ENCODE measurements at places on chromosomes 7 and 10.

DNA sequence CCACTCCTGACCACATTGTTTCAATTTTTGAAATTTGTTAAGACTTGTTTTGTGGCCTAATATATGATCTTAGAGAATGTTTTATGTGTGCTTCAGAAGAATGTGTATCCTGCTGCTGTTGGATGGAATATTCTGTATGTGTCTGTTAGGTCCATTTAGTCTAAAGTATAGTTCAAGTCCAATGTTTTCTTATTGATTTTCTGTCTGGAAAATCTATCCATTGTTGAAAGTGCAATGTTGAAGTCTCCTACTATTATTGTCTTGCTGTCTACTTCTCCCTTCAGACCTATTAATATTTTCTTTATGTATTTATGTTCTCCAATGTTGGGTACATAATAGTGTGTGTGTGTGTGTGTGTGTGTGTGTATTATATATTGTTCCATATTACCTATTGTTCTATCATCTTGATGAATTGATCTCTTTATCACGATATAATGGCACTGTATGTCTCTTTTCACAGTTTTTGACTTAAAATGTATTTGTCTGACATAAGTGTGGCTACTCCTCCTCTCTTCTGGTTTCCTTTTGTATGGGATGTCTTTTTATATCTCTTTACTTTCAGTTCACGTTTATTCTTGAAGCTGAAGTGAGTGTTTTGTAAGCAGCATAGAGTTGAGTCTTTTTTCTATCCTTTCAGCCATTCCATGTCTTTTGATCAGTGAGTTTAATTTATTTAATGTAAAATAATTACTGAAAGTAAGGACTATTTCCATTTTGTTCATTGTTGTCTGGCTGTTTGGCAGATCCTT lies 61.3 kb downstream of the AKR1D1 start:
- DNase-seq, result no peak

DNA sequence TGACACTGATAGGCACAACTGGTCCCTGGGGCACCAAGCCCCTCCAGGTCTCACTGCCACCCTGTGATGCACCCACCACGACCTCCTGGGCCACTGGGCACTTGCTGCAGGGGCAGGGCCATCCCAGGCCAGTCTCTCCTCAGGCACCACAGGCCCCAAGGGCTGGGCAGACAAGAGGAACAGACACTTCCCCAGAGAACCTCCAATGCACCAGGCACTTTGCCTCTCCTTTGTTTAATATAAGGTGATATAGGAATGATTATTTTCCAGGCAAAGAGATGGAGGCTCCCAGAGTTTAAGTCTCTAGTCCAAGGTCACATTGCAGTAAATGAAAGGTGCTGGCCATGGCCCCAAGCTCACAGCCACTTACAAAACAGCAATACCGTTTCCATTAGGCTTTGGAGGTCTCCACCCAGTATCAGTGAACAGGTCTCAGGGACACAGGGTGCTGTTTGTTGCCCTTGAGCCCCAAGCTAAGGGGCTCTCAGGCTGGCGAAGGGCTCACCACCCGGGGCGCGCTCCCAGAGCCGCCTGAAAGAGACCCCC lies 4.5 kb downstream of the DEPP1 start:
- DNase-seq, result no peak

- DNase-seq, result no peak
Measured at GRCh38 chr10:100858747-100859483, 53.8 kb upstream of the SLF2 start.

- DNase-seq, result no peak
Measured at GRCh38 chr10:52778511-52779392, 6.2 kb upstream of the MBL2 start.

GRCh38 chr10:14608381-14609001 lies 166.2 kb downstream of the FAM107B start:
- no peak for DNase-seq

- DNase-seq, result no peak
Measured at GRCh38 chr7:17952387-17952786, 12.1 kb upstream of the SNX13 start.

DNA sequence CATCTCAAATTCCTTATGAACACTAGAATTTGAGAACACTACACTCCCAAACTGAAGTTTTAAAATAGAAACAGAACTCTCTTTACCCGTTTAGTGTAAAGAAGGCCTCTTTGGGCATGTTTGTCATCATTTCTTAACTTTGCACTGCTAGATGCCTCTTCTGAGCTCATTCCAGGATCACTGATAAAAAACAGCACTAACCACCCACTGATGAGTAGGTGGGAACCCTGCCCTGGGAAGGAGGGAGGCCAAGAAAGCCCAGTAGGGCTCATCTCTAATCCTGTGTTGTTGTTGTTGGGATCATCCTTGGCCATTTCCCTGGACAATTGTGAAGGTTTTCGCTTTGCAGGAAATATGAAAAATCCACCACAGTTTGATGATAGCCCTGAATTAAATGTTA lies 68.2 kb downstream of the CUBN start:
- no peak for DNase-seq

GRCh38 chr7:17934612-17935240 lies 5.6 kb downstream of the SNX13 start:
- DNase-seq, result no peak

DNA sequence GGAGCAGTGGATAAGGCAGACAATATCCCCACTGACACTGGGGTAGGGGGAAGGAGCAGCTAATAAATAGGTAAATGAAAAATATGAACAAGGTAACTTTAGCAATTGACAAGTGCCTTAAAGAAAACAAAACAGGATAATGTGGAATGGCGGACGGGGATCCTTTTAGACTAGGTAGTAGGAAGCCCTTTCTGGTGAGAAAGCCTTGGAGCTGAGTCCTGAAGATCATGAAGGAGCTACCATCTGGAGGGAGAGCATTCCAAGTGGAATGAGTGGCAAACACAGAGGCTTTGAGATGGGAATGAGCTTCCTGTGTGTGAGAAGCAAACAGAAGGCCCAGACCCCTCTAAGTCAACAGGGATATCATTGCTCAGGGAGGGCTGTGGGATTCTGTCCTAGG lies 16.0 kb upstream of the ATXN7L1 start:
- DNase-seq, result no peak

DNA sequence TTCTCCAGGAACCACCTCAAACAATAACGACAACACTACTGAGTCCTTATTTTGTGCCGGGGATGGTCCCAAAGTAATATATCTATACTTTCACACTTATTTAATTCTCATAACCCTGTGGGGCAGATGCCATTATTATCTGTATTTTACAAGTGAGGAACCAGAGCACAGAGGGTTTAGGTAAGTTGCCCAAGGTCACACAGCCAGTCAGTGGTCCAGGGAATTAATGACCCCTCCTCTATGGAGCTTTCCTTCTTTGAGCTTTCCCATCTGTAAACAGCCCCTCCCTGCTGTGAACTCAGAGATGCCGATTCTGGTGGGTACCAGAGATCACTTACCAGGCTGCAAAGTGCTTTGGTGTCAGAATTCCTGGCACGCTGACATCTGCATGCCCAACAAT lies 105.7 kb downstream of the C10orf105 start:
- no peak for DNase-seq

All from stimulated activated CD8-positive, alpha-beta memory T cell treated with anti-CD3 and anti-CD28 coated beads, Interleukin-7, amount 100 ng/mL, for 24 hours (primary cell).